Hypothalamus (tissue), 51 donors: ENCODE measurements at places on chromosomes 1 and 21.

DNA sequence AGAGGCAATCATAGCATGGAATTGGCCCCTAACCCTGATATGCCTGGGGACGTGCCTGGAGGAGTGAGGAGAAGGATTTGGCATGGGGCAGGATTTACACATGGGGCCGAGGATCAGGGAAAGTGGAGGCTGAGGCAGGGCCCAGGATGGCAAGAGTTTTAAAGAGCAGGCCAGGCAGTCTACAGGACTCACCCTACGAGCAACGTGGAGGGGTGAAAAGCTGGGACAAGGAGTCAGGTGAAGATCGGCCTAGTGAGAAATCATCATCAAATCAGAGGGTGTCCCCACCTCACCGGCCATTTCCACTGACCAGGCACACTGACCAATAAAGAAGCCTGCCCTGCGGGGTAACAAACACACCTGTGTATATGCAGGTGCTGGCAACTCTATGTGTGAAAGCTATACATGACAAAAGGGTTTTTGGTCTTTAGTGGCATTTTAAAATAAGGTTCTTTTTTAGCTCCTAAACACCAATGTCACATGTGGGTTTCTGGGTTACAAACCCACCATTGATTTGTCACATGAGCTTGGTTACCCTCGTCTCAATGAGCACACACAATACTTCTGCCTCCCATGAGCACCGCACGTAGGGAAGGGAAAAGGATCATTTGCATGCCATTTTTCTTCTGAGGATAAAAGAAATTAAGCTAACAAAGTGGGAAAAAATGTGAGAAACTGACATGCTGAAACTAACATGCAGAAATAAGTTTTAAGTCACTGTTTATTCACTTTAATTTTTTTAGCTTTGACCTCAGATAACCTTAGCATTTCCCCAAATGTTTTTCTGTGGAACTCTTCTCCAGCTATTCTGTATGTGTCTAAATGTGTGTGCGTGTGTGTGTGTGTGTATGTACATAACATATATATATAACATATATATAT lies 168.1 kb upstream of the EDN2 start:
- DNase-seq, result no peak

GRCh38 chr1:46174448-46175231 lies at the start of gene TSPAN1:
Gene TSPAN1 (plus strand): TSS chr1:46175087. CDS start chr1:46181108, 6,021 bp downstream.
- DNase-seq, result no peak

DNA sequence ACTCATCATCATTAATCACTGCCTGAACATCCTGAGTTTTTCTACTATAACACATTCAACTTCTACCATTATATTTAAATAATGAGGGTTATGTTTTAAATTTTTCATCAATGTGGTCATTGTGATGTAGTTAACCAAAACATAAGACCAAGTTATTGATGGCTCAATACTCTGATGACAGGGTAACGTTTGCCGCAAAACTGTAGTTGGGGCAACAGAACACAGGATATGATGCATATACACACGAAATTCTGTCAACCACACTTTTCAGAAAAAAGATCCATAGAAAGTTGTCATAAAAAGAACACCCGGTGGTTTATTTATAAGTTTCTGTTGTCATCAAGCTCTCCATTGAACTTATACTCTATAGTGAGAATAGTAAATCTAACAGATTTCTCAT lies 121.7 kb upstream of the COL11A1 start:
- no peak for DNase-seq

- no peak for DNase-seq
Measured at GRCh38 chr1:161899091-161899490, 124.6 kb downstream of the OLFML2B start.

GRCh38 chr1:242456726-242457269 lies 67.7 kb downstream of the PLD5 start:
- DNase-seq, result no peak

- no peak for DNase-seq
Measured at GRCh38 chr21:45403133-45403824, 1.7 kb upstream of the COL18A1 start.

GRCh38 chr1:185068341-185068740 lies 23.0 kb downstream of the RNF2 start:
- no peak for DNase-seq

- no peak for DNase-seq
Measured at GRCh38 chr1:109438798-109439297, 12.6 kb upstream of the PSMA5 start.

GRCh38 chr21:36282568-36283230 lies 37.3 kb upstream of the MORC3 start:
- DNase-seq, result no peak

DNA sequence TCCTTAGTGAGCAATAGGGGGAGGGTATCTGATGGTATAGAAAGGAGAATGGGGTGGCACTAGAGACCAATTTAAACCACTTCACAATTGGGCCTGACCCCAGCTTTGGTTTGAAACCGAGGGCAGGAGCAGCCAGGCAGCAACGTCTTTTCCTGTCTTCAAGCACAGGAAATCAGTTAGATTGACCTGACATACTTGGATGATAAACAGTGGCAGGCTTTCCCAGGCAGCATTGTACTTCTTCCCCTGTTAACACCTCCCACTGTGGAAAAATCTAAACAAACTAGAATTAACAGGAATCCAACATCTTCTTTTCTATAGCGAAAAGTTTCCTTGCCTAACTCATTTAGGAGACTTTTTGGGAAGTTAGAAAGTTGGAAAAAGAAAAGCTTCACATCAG lies 40.6 kb downstream of the SELL start:
- DNase-seq, result no peak

DNA sequence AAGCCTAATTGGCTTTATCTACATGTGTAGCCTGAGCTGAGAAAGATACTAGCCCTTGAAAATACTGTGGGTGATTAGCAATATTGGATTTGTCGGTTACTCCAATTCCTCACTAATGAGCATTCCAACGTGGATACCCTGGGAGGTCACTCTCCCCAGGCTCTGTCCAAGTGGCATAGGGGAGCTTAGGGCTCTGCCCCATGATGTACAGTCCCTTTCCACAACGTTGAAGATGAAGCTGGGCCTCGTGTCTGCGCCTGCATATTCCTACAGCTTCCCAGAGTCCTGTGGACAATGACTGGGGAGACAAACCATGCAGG lies 2.6 kb downstream of the RCC1 start:
- DNase-seq, result no peak

GRCh38 chr1:110584045-110584444 lies 22.1 kb downstream of the KCNA2 start:
- no peak for DNase-seq

DNA sequence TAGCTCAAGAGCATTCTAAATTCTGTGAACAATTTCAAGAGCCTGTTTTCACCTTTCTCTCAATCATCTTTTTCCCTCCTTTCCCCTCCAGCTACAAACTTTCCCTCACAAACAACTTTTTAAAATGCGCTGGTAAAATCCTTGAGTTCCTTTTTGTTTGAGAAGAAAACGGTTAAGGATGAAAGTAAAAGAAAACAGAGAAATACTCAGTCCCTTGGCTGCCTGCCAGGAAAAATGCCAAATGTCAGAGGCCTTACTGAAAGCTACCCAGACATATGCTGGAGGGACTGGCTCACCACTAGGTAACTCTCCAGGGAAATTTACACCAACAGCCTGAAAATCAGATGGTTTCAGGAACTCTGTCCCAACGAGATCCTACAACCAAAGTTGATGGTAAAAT lies 11.0 kb upstream of the SERBP1 start:
- peak; percentile 14 for DNase-seq

DNA sequence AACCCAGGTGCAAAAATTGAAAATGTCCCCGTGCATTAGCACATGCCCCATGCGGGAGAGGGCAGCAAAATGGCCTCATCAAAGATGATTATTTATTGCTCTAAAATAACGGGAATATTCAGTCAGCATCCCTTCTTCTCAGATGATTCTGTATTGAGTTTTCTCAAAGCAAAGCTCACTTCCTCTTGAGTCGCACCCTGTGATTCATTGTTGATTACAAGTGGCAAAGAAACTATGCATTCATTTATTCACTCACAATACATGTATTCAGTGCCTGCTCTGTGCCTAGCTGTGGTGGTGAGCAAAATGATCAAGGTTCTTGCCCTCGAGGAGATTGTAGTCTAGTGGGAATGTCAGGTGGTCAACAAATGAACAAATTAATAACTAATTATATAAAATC lies 226.0 kb upstream of the KAZN start:
- DNase-seq, result no peak

GRCh38 chr1:183101081-183101480 lies 77.9 kb downstream of the LAMC1 start:
- no peak for DNase-seq

GRCh38 chr1:184187097-184187496 lies 135.6 kb downstream of the TSEN15 start:
- no peak for DNase-seq
